ENCODE measurements at places on chromosomes 2 and 18. TPM values are rescaled to one million over a fixed set of nuclear protein-coding genes. Genes with fewer than 3 reads are reported as not detected.

DNA sequence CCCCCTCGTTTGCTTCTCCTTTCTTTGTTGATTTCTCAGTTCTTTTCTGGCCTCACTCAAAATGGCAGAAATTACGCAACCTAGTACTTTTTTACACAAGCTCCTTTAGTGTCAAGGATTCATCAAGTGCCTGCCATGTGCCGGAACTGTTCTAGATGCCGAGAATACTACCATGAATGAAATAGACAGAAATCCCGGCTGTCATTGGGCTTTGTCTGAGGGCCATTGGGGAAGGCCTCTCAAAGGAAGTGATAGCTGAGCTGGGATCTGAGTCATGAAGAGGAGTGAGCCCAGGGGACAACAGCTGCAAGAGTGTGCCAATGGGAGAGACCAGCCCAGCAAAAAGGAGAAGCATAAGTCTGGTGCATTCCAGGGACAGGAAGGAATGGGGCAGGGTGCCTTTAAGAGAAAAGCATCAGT is 34.3 kb upstream of the PPP1CB start:
- H3K27me3 ChIP-seq = no peaks in the 10 kb centered on the region
- no peak overlapping the region for H3K4me3 ChIP-seq
- H3K27ac ChIP-seq = no peak overlapping the region
- no peaks in the 10 kb centered on the region for H3K36me3 ChIP-seq

Gene PELI1
- total RNA-seq = 39.2 TPM

DNA sequence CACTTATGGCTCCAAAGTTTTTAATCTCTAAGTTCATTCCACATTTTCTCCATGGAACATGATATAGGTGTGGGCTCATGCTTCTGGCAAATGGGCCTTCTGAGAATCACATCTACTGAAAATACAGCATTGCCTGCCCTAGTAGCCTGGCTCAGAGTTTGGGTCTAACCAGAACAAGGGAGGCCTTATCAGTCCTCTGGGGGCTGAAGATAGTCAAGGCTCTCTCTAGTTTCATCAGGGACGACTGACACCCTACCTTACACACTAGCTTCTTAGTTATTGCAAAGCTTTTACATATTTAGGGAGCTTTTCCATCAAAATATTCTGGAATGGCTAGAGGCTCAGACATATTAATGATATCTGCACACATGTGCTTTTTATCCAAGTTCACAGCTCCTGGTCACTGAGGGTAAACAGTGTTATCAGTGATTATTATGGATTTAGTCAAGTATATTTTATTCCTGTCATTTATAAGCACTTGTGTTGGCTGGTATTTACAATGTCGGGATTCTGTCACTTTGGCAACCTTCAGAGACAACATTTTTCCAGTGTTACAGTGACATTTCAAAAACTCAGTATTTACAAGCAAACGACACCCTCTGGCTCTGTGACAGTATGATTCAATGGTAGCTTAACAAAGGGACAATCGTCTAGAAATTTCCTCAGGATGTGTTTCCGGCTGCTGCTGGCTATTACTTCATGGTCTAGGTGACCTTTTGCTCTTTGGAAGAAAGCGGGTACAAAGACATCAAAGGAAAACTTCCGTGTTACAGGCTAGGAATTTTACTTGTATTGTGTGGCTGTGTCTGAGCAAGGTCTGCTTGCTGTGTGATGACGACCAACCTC is 200.6 kb downstream of the TCF4 start:
- no peak for DNase-seq
- H3K4me3 ChIP-seq = no peak overlapping the region
- H3K4me1 ChIP-seq = no peaks in the 10 kb centered on the region

Gene IL1R1
- total RNA-seq = 0.63 TPM

GRCh38 chr2:215027779-215028178 is 110.6 kb downstream of the ABCA12 start:
- no peaks in the 10 kb centered on the region for H3K36me3 ChIP-seq
- no peak for DNase-seq
- no peak overlapping the region for H3K4me3 ChIP-seq
- H3K4me1 ChIP-seq = no peaks in the 10 kb centered on the region

DNA sequence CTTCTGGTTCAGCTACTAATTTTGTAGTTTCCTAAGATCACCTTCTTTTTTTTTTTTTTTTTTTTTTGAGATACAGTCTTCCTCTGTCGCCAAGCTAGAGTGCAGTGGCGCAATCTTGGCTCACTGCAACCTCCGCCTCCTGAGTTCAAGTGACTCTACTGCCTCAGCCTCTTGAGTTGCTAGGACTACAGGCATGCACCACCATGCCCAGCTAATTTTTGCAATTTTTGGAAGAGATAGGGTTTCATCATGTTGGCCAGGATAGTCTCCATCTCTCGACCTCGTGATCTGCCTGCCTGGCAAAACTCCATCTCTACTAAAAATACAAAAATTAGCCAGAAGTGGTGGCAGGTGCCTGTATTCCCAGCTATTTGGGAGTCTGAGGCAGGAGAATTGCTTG is 301.5 kb upstream of the TFPI start:
- no peak overlapping the region for H3K4me3 ChIP-seq
- H3K4me1 ChIP-seq = no peaks in the 10 kb centered on the region
- H3K27ac ChIP-seq = no peak overlapping the region
- no peak for DNase-seq
- H3K36me3 ChIP-seq = no peaks in the 10 kb centered on the region
- no peaks in the 10 kb centered on the region for H3K27me3 ChIP-seq

Gene ALPP
- not detected for total RNA-seq

Gene VWC2L
- not detected for total RNA-seq

- H3K27me3 ChIP-seq = no peaks in the 10 kb centered on the region
- no peak for DNase-seq
- H3K36me3 ChIP-seq = no peaks in the 10 kb centered on the region
- H3K4me3 ChIP-seq = no peak overlapping the region
Measured at GRCh38 chr2:132871831-132872230, 201.8 kb upstream of the LYPD1 start.

GRCh38 chr2:130807659-130808385 is 28.9 kb upstream of the ARHGEF4 start:
- no peaks in the 10 kb centered on the region for H3K36me3 ChIP-seq
- no peak overlapping the region for H3K4me3 ChIP-seq
- peaks cover 6% of the 10 kb centered on the region for H3K4me1 ChIP-seq
- H3K27ac ChIP-seq = no peak overlapping the region
- DNase-seq = no peak

DNA sequence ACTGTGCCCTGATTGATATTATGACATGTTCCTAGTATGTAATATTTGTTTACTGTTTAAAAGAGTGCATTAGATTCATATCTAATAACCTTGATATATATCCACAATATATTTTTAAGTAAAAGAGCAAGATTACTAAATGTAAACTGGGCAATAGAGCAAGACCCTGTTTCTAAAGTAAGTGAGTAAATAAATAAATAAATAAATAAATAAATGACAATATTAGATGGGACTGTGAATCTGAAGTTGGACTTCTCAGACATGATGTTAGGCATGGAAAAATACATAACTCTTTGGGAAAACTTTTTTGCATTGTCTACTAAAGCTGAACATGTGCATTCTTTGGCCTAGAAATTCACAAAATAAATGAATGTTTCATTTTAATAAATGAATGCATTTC is 164.7 kb downstream of the CCDC178 start:
- H3K27me3 ChIP-seq = no peaks in the 10 kb centered on the region
- no peak for DNase-seq
- no peaks in the 10 kb centered on the region for H3K4me1 ChIP-seq
- no peaks in the 10 kb centered on the region for H3K36me3 ChIP-seq

Gene CDH2
- total RNA-seq = not detected

Gene STARD6
- not detected for total RNA-seq

Gene ARL5A
- total RNA-seq = 78.7 TPM

- no peak overlapping the region for H3K27ac ChIP-seq
- H3K27me3 ChIP-seq = no peaks in the 10 kb centered on the region
- peaks cover 56% of the 10 kb centered on the region for H3K4me1 ChIP-seq
- no peak overlapping the region for H3K4me3 ChIP-seq
- no peak for DNase-seq
Measured at GRCh38 chr2:38613126-38613848, 10.6 kb upstream of the HNRNPLL start.

- H3K4me1 ChIP-seq = peaks cover 4% of the 10 kb centered on the region
- peaks cover 12% of the 10 kb centered on the region for H3K27me3 ChIP-seq
- no peak for DNase-seq
- H3K27ac ChIP-seq = no peak overlapping the region
- H3K36me3 ChIP-seq = no peaks in the 10 kb centered on the region
Measured at GRCh38 chr2:206556357-206556949, 85.8 kb upstream of the FAM237A start.

Gene ALPI
- not detected for total RNA-seq

DNA sequence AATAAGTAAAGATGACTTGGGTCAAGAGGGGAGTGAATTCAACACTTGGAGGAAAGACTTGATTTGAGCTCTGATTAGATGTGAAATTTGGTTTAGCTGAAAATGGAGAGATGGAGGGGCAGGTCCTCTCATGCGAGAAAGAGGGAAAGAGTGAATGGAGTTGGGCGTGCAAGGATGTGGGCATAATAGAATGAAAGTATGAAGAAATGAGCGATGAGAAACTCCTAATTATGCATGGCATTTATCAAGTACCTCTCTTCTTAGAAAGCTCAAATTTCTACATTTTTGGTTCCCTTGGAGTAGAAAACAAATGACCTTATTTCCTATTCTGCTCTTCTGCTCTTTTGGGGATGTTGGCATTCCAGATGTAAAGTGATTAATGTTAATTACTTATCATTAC is 161.5 kb downstream of the PHLPP1 start:
- peaks cover 33% of the 10 kb centered on the region for H3K4me1 ChIP-seq
- H3K27ac ChIP-seq = no peak overlapping the region
- H3K27me3 ChIP-seq = no peaks in the 10 kb centered on the region
- H3K4me3 ChIP-seq = no peak overlapping the region
- H3K36me3 ChIP-seq = no peaks in the 10 kb centered on the region

Gene SATB2
- not detected for total RNA-seq

GRCh38 chr2:240646900-240647502 is 21.7 kb downstream of the GPR35 start:
- DNase-seq = no peak
- peaks cover 5% of the 10 kb centered on the region for H3K27me3 ChIP-seq
- no peak overlapping the region for H3K27ac ChIP-seq
- H3K36me3 ChIP-seq = no peaks in the 10 kb centered on the region
- H3K4me3 ChIP-seq = no peak overlapping the region
- H3K4me1 ChIP-seq = peaks cover 6% of the 10 kb centered on the region

DNA sequence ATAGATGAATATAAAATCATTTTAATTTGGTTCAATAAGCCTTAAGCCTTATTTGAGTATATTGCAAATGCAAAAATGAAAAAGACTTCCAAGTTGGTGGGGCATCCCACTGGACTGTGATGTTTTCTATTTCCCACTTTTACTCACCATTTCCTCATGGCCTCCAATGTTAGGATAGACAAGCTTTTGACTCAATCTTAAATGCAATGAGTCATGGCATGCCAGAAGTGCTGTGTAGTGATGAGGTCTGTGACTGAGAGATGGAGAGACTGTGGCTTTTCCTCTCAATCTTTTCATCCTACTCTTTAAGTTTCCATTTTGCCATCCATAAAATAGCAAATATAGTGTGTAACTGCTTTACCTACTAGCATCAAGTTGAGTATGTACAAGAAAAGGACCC is 1401.2 kb upstream of the CELF4 start:
- no peak overlapping the region for H3K27ac ChIP-seq
- H3K4me1 ChIP-seq = peaks cover 3% of the 10 kb centered on the region
- DNase-seq = no peak
- H3K4me3 ChIP-seq = no peak overlapping the region
- peaks cover 7% of the 10 kb centered on the region for H3K27me3 ChIP-seq
- H3K36me3 ChIP-seq = no peaks in the 10 kb centered on the region

DNA sequence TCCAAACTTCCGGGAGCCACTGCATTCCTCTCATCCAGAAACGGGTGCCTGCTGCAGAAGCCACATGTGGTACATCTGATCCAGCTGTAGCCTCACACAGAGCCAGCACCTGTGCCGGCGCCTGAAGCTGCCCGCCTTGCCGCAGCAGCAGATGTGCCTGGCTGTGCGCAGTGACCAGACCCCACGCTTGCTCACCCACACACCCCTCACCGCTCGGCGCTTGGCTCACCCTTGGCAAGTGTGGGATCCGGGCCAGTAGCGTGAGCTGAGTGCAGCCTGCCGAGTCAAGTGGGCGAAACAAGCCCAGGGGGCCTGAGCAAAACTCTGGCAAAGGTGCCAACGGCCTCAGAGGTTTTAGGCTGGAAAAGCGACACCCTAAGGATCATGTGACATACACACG is 220.1 kb upstream of the TMEFF2 start:
- H3K27me3 ChIP-seq = no peaks in the 10 kb centered on the region
- H3K4me3 ChIP-seq = no peak overlapping the region
- DNase-seq = no peak
- H3K27ac ChIP-seq = no peak overlapping the region

GRCh38 chr2:16021611-16022363 is 81.4 kb downstream of the MYCN start:
- H3K4me3 ChIP-seq = no peak overlapping the region
- H3K36me3 ChIP-seq = no peaks in the 10 kb centered on the region
- H3K27me3 ChIP-seq = peaks cover 7% of the 10 kb centered on the region
- DNase-seq = no peak
- H3K4me1 ChIP-seq = no peaks in the 10 kb centered on the region
- H3K27ac ChIP-seq = no peak overlapping the region

Gene ALPG
- not detected for total RNA-seq

GRCh38 chr2:152421521-152422370 is 86.8 kb downstream of the FMNL2 start:
- peaks cover 11% of the 10 kb centered on the region for H3K27me3 ChIP-seq
- no peak for DNase-seq
- no peak overlapping the region for H3K27ac ChIP-seq
- no peaks in the 10 kb centered on the region for H3K36me3 ChIP-seq

Gene MPHOSPH10
- 41.7 TPM for total RNA-seq

GRCh38 chr2:105779394-105779793 is 34.7 kb downstream of the NCK2 start:
- H3K4me3 ChIP-seq = no peak overlapping the region
- peaks cover 33% of the 10 kb centered on the region for H3K36me3 ChIP-seq
- DNase-seq = no peak
- peak overlapping the region; percentile 83 for H3K27ac ChIP-seq
- peaks cover 93% of the 10 kb centered on the region for H3K4me1 ChIP-seq

Gene MFSD2B
- 0.25 TPM for total RNA-seq

- no peak overlapping the region for H3K27ac ChIP-seq
- no peaks in the 10 kb centered on the region for H3K27me3 ChIP-seq
- H3K4me1 ChIP-seq = peaks cover 4% of the 10 kb centered on the region
- no peak overlapping the region for H3K4me3 ChIP-seq
- no peaks in the 10 kb centered on the region for H3K36me3 ChIP-seq
Measured at GRCh38 chr18:69725009-69725408, 222.7 kb downstream of the CD226 start.

Gene DUSP2
- total RNA-seq = 311 TPM
